ENCODE measurements at places on chromosomes 16 and 17. TPM values are rescaled to one million over a fixed set of nuclear protein-coding genes. Genes with fewer than 3 reads are reported as not detected.

Gene RRAD
- 10.9 TPM for total RNA-seq

Gene SLC13A5
- total RNA-seq = 0.13 TPM

Gene SEZ6
- 0.05 TPM for total RNA-seq

Gene GNAO1
- total RNA-seq = 0.62 TPM

Gene MT1E
- not detected for total RNA-seq

Gene BCL6B
- total RNA-seq = not detected

Gene SLC38A8
- total RNA-seq = not detected

Gene CSH1
- not detected for total RNA-seq

Gene KRT9
- not detected for total RNA-seq

Gene ATP6V0A1
- 36.9 TPM for total RNA-seq

Gene NT5M
- total RNA-seq = 9.9 TPM

Gene TM4SF5
- 0.64 TPM for total RNA-seq

Gene USP43
- total RNA-seq = 5.1 TPM

Gene KRTAP1-5
- total RNA-seq = not detected

Gene ZFHX3
- 6.9 TPM for total RNA-seq

Gene ABCC11
- total RNA-seq = 0.13 TPM

Gene LRRC36
- not detected for total RNA-seq

Gene B3GNT9
- 7.8 TPM for total RNA-seq

Gene TLCD1
- total RNA-seq = 50.8 TPM

Gene UNC119
- total RNA-seq = 31.2 TPM

Gene TBC1D3D
- total RNA-seq = not detected

Gene DYNLL2
- 24.3 TPM for total RNA-seq

Gene WNK4
- total RNA-seq = 1.5 TPM

Gene LITAFD
- not detected for total RNA-seq

Gene SDR42E2
- total RNA-seq = not detected

Gene SHISA6
- total RNA-seq = not detected

Gene FOXL1
- 1.3 TPM for total RNA-seq

Gene PPP1R27
- 0.22 TPM for total RNA-seq

Gene C1QL1
- 23.3 TPM for total RNA-seq

Gene PDE6G
- total RNA-seq = 2.5 TPM

Gene KCNG4
- not detected for total RNA-seq

Gene SLC5A10
- total RNA-seq = 0.18 TPM

Gene JPH3
- total RNA-seq = 1.9 TPM

Gene SECTM1
- 1.4 TPM for total RNA-seq

Gene CIBAR2
- total RNA-seq = not detected

Gene SLC6A4
- not detected for total RNA-seq

Gene ALKBH5
- 60.7 TPM for total RNA-seq

Gene RHBDF2
- 76.6 TPM for total RNA-seq

Gene MCRIP1
- total RNA-seq = 87.6 TPM

Gene PRM1
- not detected for total RNA-seq

Gene MRC2
- 57.5 TPM for total RNA-seq

Gene CNP
- 63.1 TPM for total RNA-seq

Gene OR1F1
- 0.59 TPM for total RNA-seq
